ENCODE measurements at places on chromosomes 2 and 18.
A peak's percentile ranks its signal among the peaks of the same experiment; 100 is the strongest.

DNA sequence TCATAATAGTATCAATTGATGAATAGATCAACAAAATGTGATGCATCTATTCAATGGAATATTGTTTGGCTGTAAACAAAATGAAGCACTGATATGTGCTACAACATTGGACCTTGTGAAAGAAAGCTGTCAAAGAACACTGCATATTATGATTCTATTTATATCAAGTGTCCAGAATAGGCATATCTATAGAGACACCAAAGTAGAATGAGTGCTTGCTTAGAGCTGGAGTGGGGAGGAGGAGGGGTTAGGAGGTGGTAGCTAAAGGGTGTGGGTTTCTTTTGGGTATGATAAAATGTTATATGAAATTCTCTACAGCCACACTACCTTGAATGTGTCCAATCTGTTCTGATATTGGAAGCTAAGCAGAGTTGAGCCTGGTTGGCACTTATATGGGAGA lies 23.0 kb upstream of the MGAT5 start:
- DNase-seq = no peak

- DNase-seq = no peak
These were observed 107.2 kb downstream of the ZEB2 start for GRCh38 chr2:144412709-144413108.

GRCh38 chr2:168961450-168962229 lies 60.5 kb downstream of the G6PC2 start:
- peak; percentile 50 for DNase-seq

- DNase-seq = no peak
These were observed 92.8 kb upstream of the NRP2 start for GRCh38 chr2:205589479-205589878.

- no peak for DNase-seq
These were observed 53.5 kb upstream of the SPOPL start for GRCh38 chr2:138447889-138448570.

DNA sequence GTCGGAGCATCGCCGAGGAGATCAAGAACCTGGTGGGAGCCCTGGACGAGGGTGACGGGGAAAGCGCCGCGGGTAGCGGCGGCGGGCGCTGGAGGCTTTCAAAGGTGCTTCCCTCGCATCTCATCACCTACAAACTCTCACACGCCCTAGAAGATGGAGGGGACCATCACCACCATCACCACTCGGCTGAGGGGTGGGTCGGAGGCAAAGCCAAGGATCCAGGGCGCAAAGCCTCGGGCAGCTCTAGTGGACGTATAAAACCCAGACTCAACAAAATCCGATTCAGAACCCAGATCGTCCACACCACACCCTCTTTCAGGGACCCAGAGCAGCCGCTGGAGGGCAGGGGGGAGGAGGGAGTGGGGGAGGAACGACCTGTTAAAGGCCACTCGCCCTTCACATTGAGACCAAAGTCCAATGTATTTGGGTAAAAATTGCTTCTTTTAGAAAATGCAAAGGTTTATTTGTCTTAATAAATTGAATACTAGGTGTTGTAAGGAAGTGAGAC lies 1.5 kb downstream of the SOWAHC start:
- DNase-seq = no peak

DNA sequence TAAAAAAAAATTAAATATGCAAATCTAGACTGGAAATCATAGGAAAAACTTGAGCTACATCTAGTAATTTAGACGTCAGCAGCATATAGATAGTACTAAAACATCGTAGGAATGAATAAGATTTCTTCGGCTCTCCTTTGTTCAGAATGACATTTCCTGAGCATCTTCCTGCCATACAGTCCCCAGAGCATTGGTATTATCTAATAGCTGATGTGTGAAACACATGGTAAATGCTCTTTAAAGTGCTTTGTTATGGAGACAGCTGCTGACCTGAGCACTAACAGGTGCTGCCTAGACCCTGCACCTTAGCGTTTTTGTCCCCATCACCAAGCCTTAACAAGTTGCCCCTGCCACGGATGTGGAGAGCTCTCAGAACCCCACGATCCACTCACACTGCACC lies 692.3 kb upstream of the PIK3C3 start:
- DNase-seq = no peak

Data from ureter (tissue), 1 donor.